ENCODE measurements at places on chromosomes 1 and 21.

DNA sequence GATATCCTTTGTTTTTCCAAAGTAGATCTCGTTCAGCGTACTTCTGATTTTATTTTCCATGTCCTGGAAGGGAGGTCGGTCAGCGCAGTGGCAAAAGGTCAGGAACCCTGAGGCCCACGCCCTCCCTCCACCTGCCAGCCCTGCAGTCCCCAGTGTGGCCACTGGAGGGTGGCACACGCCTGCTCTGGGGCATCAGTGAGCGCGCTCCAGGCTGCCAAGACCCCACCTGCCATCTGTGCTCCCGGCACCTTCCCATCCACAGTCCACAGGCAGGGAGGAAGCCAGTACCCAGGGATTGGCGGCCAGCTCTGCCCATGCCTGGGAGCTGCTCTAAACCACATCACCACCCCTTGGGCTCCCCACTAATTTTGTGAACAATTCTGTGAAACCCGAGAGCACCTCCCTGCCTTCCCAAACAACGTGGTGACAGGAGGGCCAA, 32.3 kb downstream of the SLC66A1 start:
- DNase-seq = peak; percentile 57

- DNase-seq = no peak
These were observed 98.5 kb upstream of the SLC25A33 start for GRCh38 chr1:9440763-9441194.

GRCh38 chr1:6360517-6361070, 33.0 kb downstream of the ACOT7 start:
- no peak for DNase-seq

DNA sequence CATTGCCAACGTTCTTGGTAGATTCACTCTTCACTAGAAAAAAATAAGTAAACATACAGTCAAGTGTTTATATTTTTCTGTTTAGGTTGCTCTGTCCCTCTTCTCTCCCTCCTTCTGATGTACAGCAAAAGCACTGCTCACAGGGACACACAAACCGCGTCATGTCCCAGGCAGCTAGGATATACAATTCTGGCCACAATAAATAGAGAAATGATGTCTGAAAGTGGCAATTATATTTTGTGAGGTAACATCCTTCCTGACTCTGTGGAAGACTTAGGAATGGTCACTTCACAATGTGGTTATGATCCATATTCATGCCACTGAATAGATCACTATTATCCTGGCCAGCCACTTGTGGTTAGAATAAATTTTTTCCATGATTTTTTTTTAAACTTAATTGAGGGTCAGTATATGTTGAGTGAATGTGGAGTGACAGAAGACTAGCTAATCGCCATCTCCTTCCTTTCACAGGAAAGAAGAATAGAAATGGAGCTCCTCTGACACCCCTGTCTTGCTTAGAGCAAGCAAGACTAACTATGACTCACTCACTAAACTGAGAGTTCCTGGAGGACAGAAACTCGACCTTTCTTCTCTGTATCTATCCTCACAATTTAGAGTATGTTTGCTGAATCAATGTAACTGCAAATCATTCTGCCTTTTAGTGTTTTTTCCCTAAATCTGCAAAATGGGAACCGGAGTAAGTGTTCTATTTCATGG, 54.0 kb downstream of the ZNHIT6 start:
- no peak for DNase-seq

DNA sequence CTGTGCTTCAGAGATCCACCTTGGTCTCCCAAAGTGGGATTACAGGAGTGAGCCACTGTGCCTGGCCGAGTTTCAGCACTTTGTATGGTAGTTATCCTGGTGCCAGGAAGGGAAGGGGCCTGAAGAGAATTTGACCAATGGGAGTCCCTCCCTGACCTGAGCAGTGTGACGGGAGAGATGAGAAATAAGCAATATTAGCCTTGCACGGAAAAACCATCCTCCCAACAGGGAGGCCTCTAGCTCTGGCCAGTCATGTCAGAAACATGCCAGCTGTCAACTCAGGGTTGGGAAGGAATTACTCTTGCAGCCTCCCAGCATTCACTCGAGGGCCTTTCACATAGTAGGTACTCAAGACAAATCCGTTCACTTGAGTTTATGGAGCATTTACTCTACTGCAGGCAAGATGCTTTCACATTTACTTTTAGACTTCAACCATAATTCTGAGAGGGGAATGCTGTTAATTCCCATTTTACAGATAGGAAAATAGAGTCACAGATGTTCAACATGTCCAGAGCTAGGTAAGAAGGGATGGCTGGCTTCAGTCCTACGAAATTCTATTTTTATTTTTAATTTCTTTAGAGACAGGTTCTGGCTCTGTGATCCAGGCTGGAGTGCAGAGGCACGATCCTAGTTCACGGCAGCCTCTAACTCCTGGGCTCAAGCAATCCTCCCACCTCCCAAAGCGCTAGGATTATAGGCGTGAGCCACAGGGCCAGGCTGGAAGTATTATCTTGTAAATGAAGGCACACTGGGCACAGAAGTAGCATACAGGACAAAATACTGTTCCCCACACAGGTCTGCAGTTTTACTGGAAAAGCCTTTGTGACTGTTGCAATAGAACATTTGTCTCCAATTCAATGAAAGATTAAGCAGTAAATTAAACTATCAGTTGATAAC, 3.2 kb upstream of the ATP13A2 start:
- DNase-seq = no peak

GRCh38 chr1:177517546-177517945, 346.8 kb downstream of the BRINP2 start:
- no peak for DNase-seq

- DNase-seq = no peak
These were observed 17.3 kb downstream of the BTG2 start for GRCh38 chr1:203322500-203323179.

- DNase-seq = no peak
These were observed 152.2 kb downstream of the SIPA1L2 start for GRCh38 chr1:232477728-232478127.

GRCh38 chr1:203367057-203367456, 16.1 kb upstream of the FMOD start:
- DNase-seq = no peak

GRCh38 chr1:50976890-50977574, 7.0 kb downstream of the CDKN2C start:
- peak; percentile 49 for DNase-seq

DNA sequence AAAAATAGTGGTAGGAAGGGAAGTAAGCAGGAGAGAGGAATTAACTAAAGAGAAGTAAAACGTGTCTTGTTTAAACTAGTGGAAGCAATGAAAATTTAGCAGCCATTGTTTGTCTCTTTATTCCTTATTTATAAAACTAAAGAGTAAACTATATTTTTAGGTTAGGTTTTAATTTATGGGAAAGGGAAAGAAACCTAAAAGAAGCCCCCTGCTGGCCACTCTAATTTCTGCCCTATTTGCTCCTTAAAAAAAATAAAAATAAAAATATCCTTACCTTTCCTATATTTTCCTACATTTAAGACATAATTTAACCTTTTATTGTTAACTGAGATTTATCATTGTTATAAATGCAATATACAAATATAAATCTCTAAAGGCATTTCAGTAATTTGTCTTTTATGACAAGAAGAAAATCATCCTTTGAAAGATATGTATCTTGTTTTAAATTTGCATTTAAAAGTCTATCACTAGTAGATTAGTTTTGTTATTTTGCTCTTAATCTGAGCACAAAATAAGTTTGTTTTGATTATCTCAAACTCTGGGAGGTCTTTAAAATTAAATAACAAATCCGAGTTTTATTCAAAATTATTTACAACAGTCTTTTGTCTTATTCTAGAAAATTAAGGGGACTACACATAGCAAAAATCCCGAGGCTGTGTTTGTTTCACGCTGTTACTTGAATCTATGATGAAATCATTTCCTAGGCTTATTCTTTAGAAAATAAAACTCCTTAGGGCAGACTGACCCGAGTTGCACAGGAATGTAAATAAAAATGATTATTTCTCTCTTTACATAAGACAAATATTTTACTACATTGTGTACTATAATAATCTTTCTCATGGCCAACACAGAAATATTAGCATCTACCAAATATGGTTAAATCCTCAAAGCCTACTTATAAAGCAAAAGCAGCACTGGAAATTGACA, 201.7 kb downstream of the NRIP1 start:
- no peak for DNase-seq

- DNase-seq = no peak
These were observed 126.0 kb downstream of the KIAA0319L start for GRCh38 chr1:35431173-35431599.

GRCh38 chr1:27314169-27314568, 7.8 kb upstream of the TMEM222 start:
- no peak for DNase-seq

DNA sequence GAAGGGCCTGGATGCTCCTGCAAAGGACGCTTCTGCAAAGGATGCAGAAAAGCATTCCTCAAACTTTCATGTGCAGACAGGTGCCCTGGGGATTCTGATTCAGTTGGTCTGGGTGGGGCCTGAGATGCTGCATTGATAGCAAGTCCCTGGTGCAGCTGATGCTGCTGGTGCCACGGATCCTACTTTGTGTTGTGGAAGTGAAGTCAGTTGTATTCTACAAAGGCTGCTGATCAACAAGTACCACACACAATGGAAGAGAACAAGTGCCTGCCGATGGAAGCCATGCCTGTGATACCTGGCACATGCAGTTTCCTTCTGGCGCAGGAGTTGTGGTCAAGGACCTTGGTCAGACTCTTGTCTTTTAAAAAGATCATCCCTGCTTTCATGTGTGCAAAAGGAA, 478.8 kb downstream of the CAMTA1 start:
- DNase-seq = no peak
